ENCODE measurements at places on chromosomes 6 and 20. TPM values are rescaled to one million over a fixed set of nuclear protein-coding genes. Genes with fewer than 3 reads are reported as not detected.

- DNase-seq, result no peak
These were observed 71.0 kb downstream of the JPH2 start for GRCh38 chr20:44115762-44116644.

GRCh38 chr20:58650181-58650775 is 805 bp upstream of the STX16 start:
- peak; percentile 34 for DNase-seq

DNA sequence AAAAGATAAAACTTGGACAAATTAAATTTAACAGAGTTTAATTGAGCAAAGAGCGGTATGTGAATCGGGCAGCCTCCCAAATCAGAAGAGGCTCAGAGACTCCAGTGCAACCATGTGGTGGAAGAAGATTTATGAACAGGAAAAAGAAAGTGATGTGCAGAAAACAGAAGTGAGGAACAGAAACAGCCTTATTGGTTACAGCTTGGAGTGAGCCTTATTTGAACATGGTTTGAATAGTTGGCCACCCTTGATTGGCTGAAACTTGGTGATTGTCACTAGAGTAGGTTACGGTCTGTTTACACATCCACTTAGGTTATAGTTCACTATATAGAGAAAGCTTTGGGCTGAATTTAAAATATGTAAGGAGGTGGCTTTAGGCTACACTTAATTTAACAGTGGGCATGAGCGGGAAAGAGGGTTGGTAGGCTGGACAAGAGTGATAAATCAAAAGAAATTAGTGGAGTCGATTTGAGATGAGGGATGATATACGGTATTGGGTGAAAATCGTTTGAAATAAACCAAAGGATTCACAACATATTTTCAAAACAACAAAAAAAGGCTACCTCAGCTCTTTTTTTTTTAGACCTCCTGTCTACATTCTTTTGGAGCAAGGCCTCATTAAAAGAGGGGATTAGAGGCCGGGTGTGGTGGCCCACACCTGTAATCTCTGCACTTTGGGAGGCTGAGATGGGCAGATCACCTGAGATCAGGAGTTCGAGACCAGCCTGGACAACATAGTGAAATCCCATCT is 84.3 kb upstream of the PREP start:
- no peak for DNase-seq

- DNase-seq, result no peak
These were observed 3.0 kb upstream of the RAB44 start for GRCh38 chr6:36694616-36695015.

GRCh38 chr6:105301072-105301503 is 101.8 kb downstream of the PREP start:
- DNase-seq, result no peak

- DNase-seq, result peak; percentile 61
These were observed 9.4 kb upstream of the SRC start for GRCh38 chr20:37336369-37337207.

DNA sequence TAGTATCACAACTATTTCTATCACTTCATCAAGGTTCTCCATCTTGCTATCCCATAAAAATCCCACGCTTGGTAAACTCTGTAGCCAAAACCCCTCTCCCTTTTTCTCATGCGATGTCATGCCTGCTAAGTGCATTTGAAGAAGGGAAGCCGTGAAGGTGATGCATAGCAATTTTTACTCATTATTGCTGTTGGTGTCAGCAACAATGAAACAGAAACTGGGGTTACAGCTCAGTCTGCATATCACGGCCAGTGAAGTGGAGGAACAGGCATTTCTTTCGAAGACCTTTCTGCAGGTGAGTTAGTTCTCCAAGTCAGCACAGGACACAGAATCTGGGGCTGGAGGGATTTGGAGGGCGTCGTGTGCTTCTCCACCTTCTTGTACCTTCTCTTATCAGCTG is 5.8 kb downstream of the UNC93A start:
- DNase-seq, result no peak

DNA sequence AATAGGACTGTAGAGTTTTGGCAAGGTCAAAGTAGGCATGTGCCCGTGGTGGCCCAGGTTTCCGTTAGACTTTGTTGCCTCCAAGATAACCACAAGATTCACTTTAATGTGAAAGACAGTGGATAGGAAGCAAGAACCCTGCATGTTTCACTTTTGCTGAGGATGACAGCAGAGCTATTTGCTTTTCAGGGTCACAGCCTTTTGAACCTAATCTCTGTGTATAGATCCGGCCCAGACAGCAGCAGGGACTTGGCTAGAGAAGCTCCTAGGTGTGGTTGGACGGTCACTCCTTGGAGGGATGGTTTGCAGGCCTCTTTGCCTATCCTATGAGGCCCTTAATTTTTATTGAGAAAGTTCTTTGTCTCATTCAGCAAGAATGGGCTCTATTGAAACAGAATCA is 538.8 kb downstream of the HACE1 start:
- DNase-seq, result no peak

GRCh38 chr6:9412951-9413559 is 977.7 kb upstream of the SLC35B3 start:
- DNase-seq, result peak; percentile 62

DNA sequence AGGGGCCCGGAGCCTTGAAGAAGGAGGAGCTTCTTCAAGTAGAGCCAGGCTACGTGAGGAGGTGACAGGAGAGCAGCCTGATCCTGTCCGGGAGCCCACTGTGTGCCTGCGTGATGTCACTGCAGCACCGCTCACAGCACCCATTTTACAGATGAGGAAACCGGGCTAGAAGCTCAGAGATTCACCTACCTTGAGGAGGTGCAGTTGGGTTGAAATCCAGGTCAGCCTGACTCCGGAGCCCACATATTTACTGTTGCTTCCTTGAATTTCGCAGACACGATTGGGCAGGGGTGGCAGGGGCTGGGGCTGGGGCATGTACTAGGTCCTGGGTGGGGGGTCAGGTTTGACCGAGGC is 12.5 kb downstream of the VSTM2L start:
- DNase-seq, result no peak

GRCh38 chr6:31209137-31209536 is 38.7 kb upstream of the POU5F1 start:
- DNase-seq, result no peak

- DNase-seq, result no peak
These were observed 12.4 kb upstream of the MYLK2 start for GRCh38 chr20:31806564-31807355.

DNA sequence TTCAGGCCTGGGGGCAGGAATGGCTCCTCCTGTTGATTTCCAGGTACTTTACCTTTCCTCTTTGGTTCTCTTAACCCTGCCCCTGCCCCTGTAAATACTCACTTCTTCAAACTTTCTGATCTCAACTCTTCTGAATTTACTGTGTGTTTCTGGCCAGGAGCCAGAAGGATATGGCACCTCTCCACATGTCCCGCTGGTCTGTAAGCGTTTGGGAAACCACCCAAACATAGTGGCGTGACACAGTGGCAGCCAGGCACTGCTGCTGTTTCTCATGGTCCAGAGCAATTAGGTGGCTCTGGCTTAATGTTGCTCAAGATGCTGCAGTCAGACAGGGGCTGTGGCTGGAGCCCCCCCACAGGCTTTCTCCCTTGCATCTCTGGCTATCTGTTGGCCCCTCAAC is 374.5 kb downstream of the RNGTT start:
- DNase-seq, result no peak

GRCh38 chr6:8238773-8239683 is 136.7 kb upstream of the EEF1E1 start:
- no peak for DNase-seq

DNA sequence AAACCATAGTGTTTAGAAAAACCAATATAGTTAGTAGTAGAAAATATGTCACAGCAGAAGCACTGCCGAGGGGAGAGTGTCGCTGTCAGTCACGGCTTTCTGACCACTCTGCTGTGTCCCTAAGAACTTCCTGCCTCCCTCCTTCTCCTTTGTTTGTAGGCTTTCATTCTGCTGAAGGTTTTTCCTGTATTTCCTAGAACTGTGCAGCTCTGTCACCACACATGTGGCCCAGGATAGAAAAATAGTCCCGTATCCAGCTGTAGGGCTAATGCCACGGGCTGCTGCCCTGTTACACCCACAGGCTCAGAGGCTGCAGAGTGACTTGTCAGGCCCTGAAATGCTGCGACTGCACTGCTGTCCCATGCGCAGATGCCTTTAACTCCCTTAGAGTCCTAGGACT is 52.6 kb upstream of the SYNJ2 start:
- DNase-seq, result no peak

GRCh38 chr6:146990821-146991798 is 213.1 kb upstream of the STXBP5 start:
- no peak for DNase-seq

DNA sequence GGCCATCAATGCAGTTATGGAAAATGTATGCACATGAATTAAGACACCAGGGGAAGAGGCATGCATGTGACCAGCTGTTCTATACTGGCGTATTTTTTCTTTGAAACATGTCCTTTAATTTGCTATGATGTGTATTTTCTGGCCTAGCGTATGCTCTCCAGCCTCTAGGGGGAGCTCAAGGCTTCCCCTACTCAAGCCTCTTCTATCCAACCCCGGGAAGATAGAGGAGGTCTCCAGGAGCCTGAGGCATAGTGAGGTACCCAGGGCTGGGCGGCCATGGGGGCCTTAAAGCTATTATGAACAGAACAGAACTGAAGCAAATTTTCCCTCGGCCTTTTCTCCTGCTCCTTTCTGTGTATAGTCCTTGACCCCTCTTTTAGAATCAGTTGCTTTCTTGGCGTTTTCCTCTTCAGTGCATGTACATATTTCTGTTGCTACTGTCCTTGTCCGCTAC is 528.9 kb downstream of the MAFB start:
- peak; percentile 47 for DNase-seq

- DNase-seq, result no peak
These were observed 84.2 kb upstream of the ZNFX1 start for GRCh38 chr20:49361862-49362660.

- peak; percentile 73 for DNase-seq
These were observed 36.9 kb upstream of the TRAF3IP2 start for GRCh38 chr6:111642463-111643158.

DNA sequence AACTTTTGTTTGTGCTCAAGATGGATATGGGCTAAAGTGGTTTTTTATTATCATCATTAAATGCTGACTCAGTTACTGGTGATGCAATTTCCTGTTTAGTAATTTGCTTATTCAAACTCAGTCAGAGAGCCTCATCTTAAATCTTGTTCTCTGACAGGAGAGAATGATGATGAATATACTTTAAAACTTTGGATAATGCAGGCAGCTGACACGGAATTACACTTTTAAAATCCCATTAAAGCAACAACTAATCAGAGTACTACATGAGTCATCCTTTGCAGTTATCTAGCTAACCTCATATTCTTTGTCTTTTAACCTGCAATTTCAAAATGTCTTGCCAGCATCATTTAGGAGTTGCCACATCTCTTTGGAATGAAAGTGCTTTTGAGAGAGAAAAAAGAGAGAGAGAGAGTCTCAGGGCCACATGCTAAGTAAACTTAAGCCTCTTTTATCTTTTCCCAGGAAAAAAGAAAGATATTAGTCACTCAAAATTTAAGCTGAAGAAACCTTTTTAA is 9.2 kb upstream of the C6orf141 start:
- no peak for DNase-seq

- peak; percentile 70 for DNase-seq
These were observed 988 bp downstream of the TXNDC5 start for GRCh38 chr6:7909323-7910276.

GRCh38 chr6:163314791-163315470 is 99.6 kb upstream of the QKI start:
- no peak for DNase-seq

DNA sequence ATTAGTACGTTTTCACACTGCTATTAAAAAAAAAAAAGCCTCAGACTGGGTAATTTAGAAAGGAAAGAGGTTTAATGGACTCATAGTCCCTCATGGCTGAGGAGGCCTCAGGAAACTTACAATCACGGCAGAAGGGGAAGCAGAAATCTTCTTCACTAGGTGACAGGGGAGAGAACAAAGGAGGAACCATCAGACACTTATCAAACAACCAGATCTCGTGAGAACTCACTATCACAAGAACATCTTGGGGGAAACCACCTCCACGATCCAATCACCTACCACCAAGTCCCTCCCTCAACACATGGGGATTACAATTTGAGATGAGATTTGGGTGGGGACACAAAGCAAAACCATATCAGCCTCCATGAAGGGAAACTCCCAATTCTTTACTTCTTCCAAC is 85.2 kb upstream of the MAFB start:
- no peak for DNase-seq

GRCh38 chr20:62638679-62639406 is 3.5 kb upstream of the SLCO4A1 start:
- no peak for DNase-seq

DNA sequence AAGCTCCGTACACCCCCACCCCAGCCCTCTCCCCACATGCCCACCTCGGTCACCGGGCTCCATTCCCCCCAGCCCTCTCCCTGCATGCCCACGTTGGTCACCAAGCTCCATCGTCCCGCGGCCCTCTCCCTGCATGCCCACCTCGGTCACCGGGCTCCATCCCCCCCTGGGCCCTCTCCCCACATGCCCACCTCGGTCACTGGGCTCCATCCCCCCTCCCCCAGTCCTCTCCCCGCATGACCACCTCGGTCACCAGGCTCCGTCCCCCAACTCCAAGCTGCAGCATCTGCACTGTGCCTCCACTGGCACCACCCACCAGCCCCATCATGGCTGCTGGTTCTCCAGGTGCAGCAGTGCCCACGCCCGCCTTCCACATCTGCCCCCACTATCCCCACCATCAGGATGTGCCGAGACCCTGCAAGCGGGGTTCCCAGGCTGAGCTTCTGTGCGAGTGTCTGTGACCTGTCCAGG is 16.8 kb downstream of the TAF4 start:
- DNase-seq, result no peak

DNA sequence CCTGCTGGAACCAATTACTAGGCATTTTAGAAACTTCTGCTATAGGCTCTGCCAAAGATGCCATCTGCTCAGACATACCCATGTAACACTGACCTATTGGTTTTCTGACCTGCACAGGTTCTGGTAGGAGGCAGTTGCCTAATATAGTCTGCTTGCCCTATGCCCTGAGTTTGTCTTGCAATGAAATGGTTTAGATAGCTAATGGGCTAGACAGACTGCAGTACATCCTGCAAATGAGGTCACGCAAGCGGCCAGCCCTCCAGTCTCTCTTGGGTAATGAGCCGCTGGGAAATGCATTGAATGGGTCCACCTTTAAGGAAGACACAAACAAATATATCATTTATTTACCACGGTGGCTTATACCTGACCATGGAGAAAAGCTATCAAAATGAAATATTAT is 90.6 kb upstream of the B3GAT2 start:
- no peak for DNase-seq

GRCh38 chr20:21920211-21920610 is 214.7 kb downstream of the PAX1 start:
- no peak for DNase-seq

- no peak for DNase-seq
These were observed 3.7 kb downstream of the MLIP start for GRCh38 chr6:54114991-54115390.

GRCh38 chr6:81979329-81979728 is 226.8 kb upstream of the TENT5A start:
- DNase-seq, result no peak

Gene PTPRK
- 121 TPM for total RNA-seq

Gene HLA-DQA2
- total RNA-seq, result not detected

Gene LY6G6C
- total RNA-seq, result not detected

Gene GJA1
- total RNA-seq, result 14.8 TPM

Gene SNAI1
- total RNA-seq, result 0.78 TPM

Gene GPRC6A
- not detected for total RNA-seq

Gene ATP9A
- total RNA-seq, result 24.6 TPM

Gene R3HDML
- not detected for total RNA-seq

Gene SLC4A11
- total RNA-seq, result 0.52 TPM

Gene GABRR1
- not detected for total RNA-seq

Gene CAGE1
- not detected for total RNA-seq

Gene FAM83C
- not detected for total RNA-seq

Gene CLVS2
- not detected for total RNA-seq

Gene RSPH4A
- not detected for total RNA-seq

Gene C6orf141
- total RNA-seq, result 20.8 TPM

Gene SIRPD
- total RNA-seq, result not detected

Data from body of pancreas (tissue), 4 donors.